ENCODE measurements at places on chromosomes 4 and X. TPM values are rescaled to one million over a fixed set of nuclear protein-coding genes. Genes with fewer than 3 reads are reported as not detected.

Gene RAB33A
- 0.20 TPM for total RNA-seq

Gene MAML3
- 14.1 TPM for total RNA-seq

Gene RGN
- total RNA-seq = not detected

Gene SHOX
- not detected for total RNA-seq

Gene TMEM47
- total RNA-seq = 0.81 TPM

Gene SPANXB1
- total RNA-seq = 3.0 TPM

Gene ITIH6
- total RNA-seq = 0.01 TPM

Gene MCTS1
- 90.1 TPM for total RNA-seq

Gene TEX13C
- not detected for total RNA-seq

Gene KLF8
- total RNA-seq = not detected

Gene ETDB
- total RNA-seq = not detected

Gene ZAR1
- total RNA-seq = 0.06 TPM

Gene STAP1
- total RNA-seq = not detected

Gene FMR1
- 18.3 TPM for total RNA-seq

Gene DKK2
- not detected for total RNA-seq

Gene SLC2A9
- total RNA-seq = 0.19 TPM

Gene FGFR3
- total RNA-seq = 2.2 TPM

Gene SPARCL1
- not detected for total RNA-seq

Gene ERAS
- total RNA-seq = 0.15 TPM

Gene MSANTD1
- 0.15 TPM for total RNA-seq

Gene FDCSP
- not detected for total RNA-seq

Gene GABRQ
- 0.17 TPM for total RNA-seq

Gene GABRG1
- total RNA-seq = not detected

Gene DCAF8L2
- not detected for total RNA-seq

Gene ADRA2C
- 11.0 TPM for total RNA-seq

Gene MAGEB10
- total RNA-seq = not detected

Gene TGIF2LX
- total RNA-seq = not detected

Gene CXCL5
- 54.6 TPM for total RNA-seq

Gene TMSB15B
- 6.3 TPM for total RNA-seq

Gene REPS2
- total RNA-seq = 0.71 TPM

Gene ATP1B4
- not detected for total RNA-seq

Gene GLOD5
- not detected for total RNA-seq

Gene SSX4
- not detected for total RNA-seq

Gene USP17L28
- not detected for total RNA-seq

Gene ZNF630
- total RNA-seq = 0.21 TPM

Gene CXCL10
- total RNA-seq = 0.08 TPM

Gene CXorf49
- total RNA-seq = not detected

Gene LAGE3
- 72.0 TPM for total RNA-seq

Gene CHRDL1
- total RNA-seq = 0.06 TPM

Gene CCDC120
- total RNA-seq = 3.4 TPM

Gene NR3C2
- not detected for total RNA-seq

Gene CLIC2
- 0.12 TPM for total RNA-seq

Gene CITED1
- 1.8 TPM for total RNA-seq

Gene BRS3
- not detected for total RNA-seq

Gene GAB3
- 0.40 TPM for total RNA-seq

Gene SPANXN4
- not detected for total RNA-seq

Gene ARMCX1
- 0.68 TPM for total RNA-seq

Gene TRIM60
- total RNA-seq = not detected

Gene ENPEP
- 0.07 TPM for total RNA-seq

Gene ENPP6
- total RNA-seq = not detected

Gene PGAM4
- total RNA-seq = 0.43 TPM

Gene SLC9B2
- total RNA-seq = 7.5 TPM

Gene LIN54
- 7.1 TPM for total RNA-seq

Gene HTRA3
- total RNA-seq = 13.8 TPM

Gene NHSL2
- 0.41 TPM for total RNA-seq
